ENCODE measurements at places on chromosomes 3 and 15. TPM values are rescaled to one million over a fixed set of nuclear protein-coding genes. Genes with fewer than 3 reads are reported as not detected.

The LSAMP gene
- total RNA-seq, result not detected

The HES1 gene
- total RNA-seq, result 0.37 TPM

- peaks cover 3% of the 10 kb centered on the region for H3K36me3 ChIP-seq
- H3K27me3 ChIP-seq, result peaks cover 2% of the 10 kb centered on the region
- no peaks in the 10 kb centered on the region for H3K4me1 ChIP-seq
- DNase-seq, result no peak
Measured at GRCh38 chr3:189702066-189702646, 71.0 kb downstream of the TP63 start.

GRCh38 chr15:69468241-69469121 is 15.9 kb downstream of the RPLP1 start:
- H3K4me1 ChIP-seq, result peaks cover 22% of the 10 kb centered on the region
- DNase-seq, result peak; percentile 78
- no peaks in the 10 kb centered on the region for H3K36me3 ChIP-seq
- peaks cover 30% of the 10 kb centered on the region for H3K27me3 ChIP-seq

- H3K36me3 ChIP-seq, result no peaks in the 10 kb centered on the region
- no peak for DNase-seq
- H3K27ac ChIP-seq, result no peak overlapping the region
- no peaks in the 10 kb centered on the region for H3K4me1 ChIP-seq
- peaks cover 28% of the 10 kb centered on the region for H3K27me3 ChIP-seq
- H3K4me3 ChIP-seq, result peak overlapping the region; percentile 40
Measured at GRCh38 chr15:31080591-31081014, 20.9 kb downstream of the TRPM1 start.

The ATP13A5 gene
- not detected for total RNA-seq

The COL7A1 gene
- total RNA-seq, result 2.4 TPM

GRCh38 chr3:111890051-111890580 is 31.1 kb downstream of the PHLDB2 start:
- no peak overlapping the region for H3K27ac ChIP-seq
- peaks cover 7% of the 10 kb centered on the region for H3K27me3 ChIP-seq
- no peaks in the 10 kb centered on the region for H3K4me1 ChIP-seq

DNA sequence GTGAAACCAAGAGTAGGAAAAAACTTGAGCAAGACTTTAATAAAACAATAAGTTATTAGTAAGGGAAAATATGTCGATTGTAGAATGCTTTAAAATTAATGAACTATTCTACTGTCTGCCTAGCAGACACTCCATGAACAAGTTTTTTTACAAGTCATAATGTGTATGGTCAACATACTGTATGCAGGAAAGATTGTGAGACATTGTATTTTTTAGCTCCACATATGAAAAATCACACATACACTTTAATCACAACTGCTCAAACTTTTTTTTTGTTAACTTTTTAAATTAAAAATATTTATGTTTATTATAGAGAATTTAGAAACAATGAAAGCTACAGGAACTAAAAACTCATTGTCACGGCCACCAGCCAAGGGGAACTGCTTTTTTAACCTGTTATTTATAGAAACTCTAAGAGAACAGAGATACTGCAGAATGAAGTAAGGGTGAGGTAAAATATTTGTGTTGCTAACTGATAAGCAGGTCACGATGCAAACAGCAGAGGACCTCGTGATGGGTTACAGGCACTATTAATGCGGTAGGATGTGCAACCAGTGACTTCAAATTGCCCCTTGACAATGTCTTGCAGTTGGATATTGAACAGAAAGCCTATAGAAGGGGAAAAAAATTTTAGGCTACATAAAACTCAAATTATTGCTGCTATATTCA is 53.0 kb downstream of the THSD4 start:
- DNase-seq, result no peak
- H3K36me3 ChIP-seq, result no peaks in the 10 kb centered on the region
- no peaks in the 10 kb centered on the region for H3K4me1 ChIP-seq
- H3K27me3 ChIP-seq, result no peaks in the 10 kb centered on the region

DNA sequence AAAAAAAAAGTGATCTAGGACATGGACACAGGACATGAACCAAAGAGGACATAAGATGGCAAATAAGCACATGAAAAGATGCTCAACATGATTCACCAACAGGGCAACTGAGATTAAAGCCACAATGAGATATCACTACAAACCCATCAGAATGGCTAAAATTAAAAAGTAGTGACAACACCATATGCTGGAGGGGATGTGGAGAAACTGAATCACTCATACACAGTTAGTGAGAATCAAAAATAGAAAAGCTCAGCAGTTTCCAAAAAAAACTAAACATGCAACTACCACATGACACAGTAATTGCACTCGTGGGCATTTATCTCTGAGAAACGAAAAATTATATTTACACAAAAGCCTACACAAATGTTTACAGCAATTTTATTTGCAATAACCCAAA is 27.9 kb upstream of the ACKR4 start:
- no peaks in the 10 kb centered on the region for H3K27me3 ChIP-seq
- H3K27ac ChIP-seq, result peak overlapping the region; percentile 90
- no peak for DNase-seq
- H3K36me3 ChIP-seq, result peaks cover 61% of the 10 kb centered on the region

GRCh38 chr3:65200310-65200970 is 512.6 kb upstream of the ADAMTS9 start:
- H3K4me3 ChIP-seq, result no peak overlapping the region
- H3K27ac ChIP-seq, result no peak overlapping the region
- H3K4me1 ChIP-seq, result no peaks in the 10 kb centered on the region
- DNase-seq, result no peak
- no peaks in the 10 kb centered on the region for H3K36me3 ChIP-seq

- no peak overlapping the region for H3K4me3 ChIP-seq
- H3K4me1 ChIP-seq, result peaks cover 2% of the 10 kb centered on the region
Measured at GRCh38 chr3:109339197-109339596, 1.9 kb upstream of the DPPA4 start.

GRCh38 chr15:98876451-98877369 is 130.9 kb downstream of the PGPEP1L start:
- H3K27ac ChIP-seq, result no peak overlapping the region
- DNase-seq, result no peak
- no peaks in the 10 kb centered on the region for H3K27me3 ChIP-seq
- H3K4me3 ChIP-seq, result no peak overlapping the region
- peaks cover 21% of the 10 kb centered on the region for H3K4me1 ChIP-seq

DNA sequence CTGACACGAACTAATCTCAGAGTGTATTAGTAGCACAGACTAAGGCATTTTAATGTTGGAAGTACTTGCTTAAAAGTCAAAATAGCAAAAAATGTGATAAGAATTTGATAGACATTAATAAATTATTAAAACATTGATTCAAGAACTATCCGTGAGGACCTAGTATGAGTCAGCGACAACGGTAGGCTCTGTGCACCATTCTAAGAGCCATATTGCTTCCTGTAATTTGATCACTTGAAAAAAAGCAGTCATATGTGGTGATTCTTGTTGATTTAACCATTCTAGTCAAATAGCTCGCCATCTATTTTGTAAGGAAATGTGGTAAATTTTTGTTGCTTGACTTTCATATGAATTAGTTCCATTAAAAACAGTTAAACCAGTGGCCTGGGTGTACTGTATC is 534.9 kb upstream of the ARRDC4 start:
- H3K4me3 ChIP-seq, result no peak overlapping the region
- no peaks in the 10 kb centered on the region for H3K27me3 ChIP-seq
- DNase-seq, result no peak
- H3K4me1 ChIP-seq, result no peaks in the 10 kb centered on the region
- H3K36me3 ChIP-seq, result no peaks in the 10 kb centered on the region

The ALCAM gene
- 36.7 TPM for total RNA-seq

DNA sequence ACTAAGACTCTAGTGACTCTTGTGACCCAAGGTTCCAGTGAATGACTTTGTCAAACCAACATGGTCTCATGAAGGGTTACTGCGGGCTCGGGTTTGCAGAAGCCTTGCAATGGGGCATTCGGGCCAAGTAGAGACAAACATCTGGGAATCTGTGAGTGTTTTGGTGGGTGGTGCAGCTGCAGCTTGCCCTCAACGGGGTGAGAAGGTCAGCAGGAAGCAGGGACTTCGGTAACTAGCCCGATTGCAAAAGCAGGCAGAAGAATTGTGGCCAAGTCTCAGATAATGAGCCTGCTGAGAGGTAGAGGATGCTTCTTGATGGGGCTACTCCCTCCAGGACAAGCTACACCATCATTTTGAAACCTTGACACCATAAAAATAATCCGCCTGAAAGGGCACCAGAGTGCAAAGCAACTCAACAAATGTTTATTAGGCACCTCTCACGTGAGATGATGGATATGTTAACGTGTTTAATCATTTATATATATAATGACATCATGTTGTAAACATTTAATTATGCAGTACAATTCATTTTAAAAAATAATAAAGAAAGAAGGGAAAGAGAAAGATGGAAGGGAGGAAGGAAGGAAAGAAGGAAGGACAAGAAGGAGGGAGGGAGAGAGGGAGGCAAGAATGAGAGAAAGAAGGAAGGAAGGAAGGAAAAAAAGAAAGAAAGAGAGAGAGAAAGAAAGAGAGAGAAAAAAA is 263.9 kb upstream of the IGF1R start:
- no peak overlapping the region for H3K4me3 ChIP-seq
- no peaks in the 10 kb centered on the region for H3K27me3 ChIP-seq
- no peaks in the 10 kb centered on the region for H3K36me3 ChIP-seq
- no peak overlapping the region for H3K27ac ChIP-seq
- no peaks in the 10 kb centered on the region for H3K4me1 ChIP-seq

The SNX33 gene
- 6.8 TPM for total RNA-seq

The ADGRG7 gene
- not detected for total RNA-seq

DNA sequence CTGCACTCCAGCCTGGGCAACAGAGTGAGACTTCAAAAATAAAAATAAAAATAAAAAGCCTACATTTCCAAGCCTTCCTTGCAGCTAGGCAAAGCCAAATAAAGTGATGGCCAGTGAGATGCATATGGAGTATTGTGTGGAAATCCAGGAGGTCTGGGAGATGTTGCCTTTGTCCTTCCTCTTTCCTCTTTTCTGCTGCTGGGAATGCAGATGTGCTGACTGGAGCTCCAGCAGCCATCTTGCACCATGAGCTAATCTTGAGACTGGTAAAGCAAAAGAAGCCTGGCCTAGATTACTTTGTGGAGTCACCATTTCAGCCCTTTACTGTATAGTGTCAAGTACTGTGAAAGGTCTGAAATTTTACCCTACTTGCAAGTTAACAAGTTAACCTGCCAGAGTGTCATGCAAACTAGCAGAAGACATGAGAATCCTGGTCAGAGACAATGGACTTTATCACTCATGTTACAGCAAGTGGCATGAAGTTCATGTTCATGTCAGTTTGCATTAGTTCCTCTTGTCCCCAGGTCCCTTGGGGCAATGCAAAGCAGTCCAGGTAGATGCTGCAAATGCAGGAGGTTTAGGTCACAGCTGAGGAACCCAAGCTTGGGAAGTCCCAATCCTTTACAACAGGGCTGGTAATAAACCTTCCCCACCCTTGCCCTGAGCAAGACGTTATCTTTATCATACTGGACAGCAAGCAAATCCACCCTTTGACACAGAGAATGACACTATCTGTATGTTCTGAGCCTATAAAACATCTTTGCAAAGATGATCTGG is 103.1 kb downstream of the TLE3 start:
- H3K27ac ChIP-seq, result no peak overlapping the region
- no peak overlapping the region for H3K4me3 ChIP-seq
- no peaks in the 10 kb centered on the region for H3K36me3 ChIP-seq
- peaks cover 1% of the 10 kb centered on the region for H3K27me3 ChIP-seq
- no peaks in the 10 kb centered on the region for H3K4me1 ChIP-seq

- no peak overlapping the region for H3K4me3 ChIP-seq
- no peak for DNase-seq
- peaks cover 58% of the 10 kb centered on the region for H3K4me1 ChIP-seq
- H3K27me3 ChIP-seq, result peaks cover 31% of the 10 kb centered on the region
Measured at GRCh38 chr3:46289966-46290365, 47.7 kb downstream of the CCR3 start.

GRCh38 chr3:66692766-66693150 is 191.9 kb upstream of the LRIG1 start:
- no peaks in the 10 kb centered on the region for H3K36me3 ChIP-seq
- H3K4me1 ChIP-seq, result no peaks in the 10 kb centered on the region

- H3K36me3 ChIP-seq, result peaks cover 24% of the 10 kb centered on the region
- DNase-seq, result no peak
- H3K4me3 ChIP-seq, result no peak overlapping the region
Measured at GRCh38 chr3:12905316-12906071, 64.1 kb upstream of the RPL32 start.

DNA sequence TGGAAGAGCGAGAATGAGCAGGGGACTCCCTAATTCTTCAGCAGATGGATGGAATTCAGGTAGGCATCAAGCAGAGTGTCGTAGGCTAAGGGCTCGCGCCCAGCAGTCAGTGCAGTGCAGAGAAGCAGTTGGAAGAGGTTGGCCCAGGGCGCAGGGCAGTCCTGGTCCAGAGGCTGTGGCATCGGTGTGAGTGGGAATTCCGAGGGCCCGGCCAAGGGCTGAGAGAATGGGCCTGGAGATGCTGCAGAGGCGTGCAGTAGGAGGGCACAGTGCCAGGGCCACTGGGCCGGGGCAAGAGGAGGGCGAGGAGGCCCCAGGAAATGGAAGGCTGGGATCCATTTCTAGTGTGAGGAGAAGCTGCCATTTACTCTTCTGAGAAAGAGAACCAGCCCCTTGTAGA is 74.4 kb downstream of the AAGAB start:
- no peaks in the 10 kb centered on the region for H3K27me3 ChIP-seq
- peaks cover 10% of the 10 kb centered on the region for H3K4me1 ChIP-seq
- DNase-seq, result no peak
- peaks cover 53% of the 10 kb centered on the region for H3K36me3 ChIP-seq
- no peak overlapping the region for H3K4me3 ChIP-seq

DNA sequence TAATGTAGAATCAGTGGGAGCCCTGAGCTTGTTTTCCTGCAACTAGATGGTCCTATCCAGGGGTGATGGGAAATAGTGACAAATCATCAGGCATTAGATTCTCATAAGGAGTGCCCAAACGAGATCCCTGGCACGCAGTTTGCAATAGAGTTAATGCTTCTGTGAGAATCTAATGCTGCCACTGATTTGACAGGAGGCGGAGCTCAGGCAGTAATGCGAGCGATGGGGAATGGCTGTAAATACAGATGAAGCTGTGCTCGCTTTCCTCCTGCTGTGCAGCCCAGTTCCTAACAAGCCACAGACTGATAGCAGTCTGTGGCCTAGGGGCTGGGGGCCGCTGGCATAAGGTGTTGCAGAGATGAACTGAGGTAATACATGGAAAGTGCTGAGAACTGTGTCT is 28.3 kb upstream of the TMEM42 start:
- no peaks in the 10 kb centered on the region for H3K27me3 ChIP-seq
- no peaks in the 10 kb centered on the region for H3K4me1 ChIP-seq
- no peak overlapping the region for H3K27ac ChIP-seq
- H3K4me3 ChIP-seq, result no peak overlapping the region
- H3K36me3 ChIP-seq, result peaks cover 81% of the 10 kb centered on the region

- H3K27ac ChIP-seq, result no peak overlapping the region
- no peaks in the 10 kb centered on the region for H3K36me3 ChIP-seq
- no peaks in the 10 kb centered on the region for H3K27me3 ChIP-seq
- no peak overlapping the region for H3K4me3 ChIP-seq
- H3K4me1 ChIP-seq, result no peaks in the 10 kb centered on the region
Measured at GRCh38 chr3:147090461-147090860, 315.9 kb downstream of the ZIC4 start.

All from activated T-helper 2 cell treated with anti-CD3 and anti-CD28 coated beads, Interferon-gamma antibody, Interleukin-2, Interleukin-4, amounts not matched to agents 10 μg/mL and 5 μg/mL and 100 μg/mL, durations not matched to agents 14 hours and 24 hours and 36 hours (primary cell).